Central memory CD8-positive, alpha-beta T cell (primary cell): ENCODE measurements at places on chromosomes 3 and 15.

GRCh38 chr3:12462159-12462947, 21.9 kb upstream of the TSEN2 start:
- H3K27me3 ChIP-seq = no peaks in the 10 kb centered on the region
- no peaks in the 10 kb centered on the region for H3K36me3 ChIP-seq
- H3K4me1 ChIP-seq = peaks cover 6% of the 10 kb centered on the region
- no peak overlapping the region for H3K27ac ChIP-seq
- no peak for DNase-seq
- H3K4me3 ChIP-seq = no peak overlapping the region

- peaks cover 49% of the 10 kb centered on the region for H3K36me3 ChIP-seq
- H3K4me3 ChIP-seq = peak overlapping the region; percentile 51
- H3K4me1 ChIP-seq = peaks cover 72% of the 10 kb centered on the region
- DNase-seq = no peak
These were observed 7.7 kb downstream of the CXCR6 start for GRCh38 chr3:45950686-45951600.

GRCh38 chr15:96182736-96183513, 147.6 kb upstream of the NR2F2 start:
- no peak overlapping the region for H3K4me3 ChIP-seq
- no peaks in the 10 kb centered on the region for H3K4me1 ChIP-seq
- no peak for DNase-seq
- H3K27ac ChIP-seq = no peak overlapping the region
- H3K27me3 ChIP-seq = peaks cover 37% of the 10 kb centered on the region

DNA sequence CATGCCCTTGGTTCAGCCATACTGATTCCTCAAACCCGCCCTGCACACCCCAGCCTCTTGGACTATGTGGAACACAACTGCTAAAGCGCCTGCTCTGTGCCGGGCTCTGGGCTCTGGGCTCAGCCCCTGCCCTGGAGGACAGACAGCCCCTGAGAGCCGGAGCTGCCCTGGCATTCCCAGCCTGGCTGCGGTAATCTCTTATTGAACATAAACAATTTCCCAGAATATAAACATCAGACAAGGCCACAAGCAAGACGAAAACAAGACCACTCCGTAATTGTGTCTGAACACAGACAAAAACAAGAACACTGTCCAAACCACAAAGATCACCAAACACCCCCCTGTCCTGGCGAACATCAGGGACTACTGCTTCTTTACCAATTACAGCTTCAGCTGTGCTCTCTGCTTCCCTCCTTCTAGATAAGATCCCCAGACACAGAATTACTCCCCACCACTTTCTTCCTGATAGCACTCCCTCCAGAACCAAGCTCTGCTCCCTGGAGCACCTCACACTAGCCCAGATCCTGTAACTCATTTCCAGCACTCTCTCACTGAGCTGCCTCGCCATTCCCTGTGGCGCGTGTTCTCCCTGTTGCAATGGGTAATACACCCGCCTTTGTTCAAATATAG, 57.1 kb upstream of the TLE3 start:
- no peak overlapping the region for H3K27ac ChIP-seq
- H3K27me3 ChIP-seq = peaks cover 14% of the 10 kb centered on the region
- DNase-seq = no peak
- no peak overlapping the region for H3K4me3 ChIP-seq

DNA sequence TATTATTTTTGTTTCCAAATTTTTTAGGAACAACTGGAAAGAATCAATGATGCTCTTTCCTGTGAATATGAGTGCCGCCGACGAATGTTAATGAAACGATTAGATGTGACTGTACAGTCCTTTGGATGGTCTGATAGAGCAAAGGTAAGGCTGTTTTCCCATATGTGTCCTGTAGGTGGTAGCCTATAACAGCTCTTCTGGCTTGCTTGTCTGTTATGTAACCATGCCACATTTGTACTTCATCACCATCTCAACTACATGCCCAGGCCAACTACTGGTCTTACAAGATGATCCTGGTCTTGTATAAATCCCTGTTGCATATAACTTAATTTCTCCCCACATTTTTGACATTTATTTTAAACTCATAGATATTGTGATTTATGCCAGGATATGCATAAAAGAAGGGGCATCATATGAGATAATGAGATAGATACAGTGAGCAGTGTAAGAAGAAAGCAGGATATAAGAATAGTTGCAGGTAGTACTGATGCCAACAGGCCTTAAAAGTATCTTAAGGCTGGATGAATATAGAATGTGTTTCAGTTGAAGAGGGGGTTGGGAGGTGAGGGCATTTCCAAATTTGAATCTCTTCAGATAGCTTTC, 20.3 kb downstream of the FAM98B start:
- peak overlapping the region; percentile 68 for H3K27ac ChIP-seq
- DNase-seq = peak; percentile 32
- no peaks in the 10 kb centered on the region for H3K27me3 ChIP-seq
- H3K4me1 ChIP-seq = peaks cover 11% of the 10 kb centered on the region

DNA sequence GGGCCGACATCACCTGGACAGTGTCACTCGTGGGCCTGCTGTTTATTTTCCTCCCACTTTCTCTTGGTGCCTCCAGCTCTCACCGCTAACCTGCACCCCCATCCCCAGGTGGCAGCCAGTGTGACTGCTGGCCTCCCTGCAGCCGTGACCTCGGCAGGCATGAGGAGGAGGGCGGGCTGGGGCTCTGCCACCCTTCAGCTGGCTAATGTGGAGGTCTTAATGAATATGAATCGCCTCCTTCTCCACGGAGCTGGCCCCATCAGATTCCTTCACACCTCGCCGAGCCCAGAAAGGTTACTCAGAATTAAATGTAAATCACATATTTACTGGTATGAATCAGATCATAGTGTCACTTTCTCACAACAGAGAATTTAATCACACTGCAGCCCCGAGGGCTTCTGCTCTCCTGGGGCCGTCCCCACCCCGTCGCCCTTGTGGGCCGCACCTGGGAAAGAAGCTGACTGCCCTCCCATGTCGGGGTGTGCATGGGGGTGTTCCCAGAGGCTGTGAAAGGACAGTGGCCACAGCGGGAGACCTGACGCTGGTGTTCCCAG, 171.1 kb upstream of the TLE3 start:
- no peaks in the 10 kb centered on the region for H3K36me3 ChIP-seq
- peaks cover 31% of the 10 kb centered on the region for H3K27me3 ChIP-seq
- DNase-seq = no peak
- peak overlapping the region; percentile 63 for H3K27ac ChIP-seq

DNA sequence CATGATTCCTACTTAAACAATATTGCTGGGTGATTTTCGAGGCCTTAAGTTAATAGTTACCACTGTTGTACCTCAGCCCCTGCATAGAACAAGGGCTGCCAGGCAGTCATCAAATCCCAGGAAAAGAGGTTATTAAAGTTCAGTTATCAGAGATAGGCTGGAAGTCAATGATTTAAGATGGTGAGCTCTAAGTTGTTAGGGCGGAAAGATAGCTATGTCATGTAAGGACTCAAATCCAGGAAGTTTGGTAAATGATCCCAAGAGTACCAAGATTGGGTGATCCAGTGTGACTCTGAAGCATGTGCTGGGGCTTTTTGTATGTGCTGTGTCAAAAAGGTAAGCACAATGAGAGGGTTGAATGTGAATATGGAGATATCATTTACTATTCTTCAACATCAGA, 287.9 kb downstream of the NLGN1 start:
- no peaks in the 10 kb centered on the region for H3K27me3 ChIP-seq
- no peak overlapping the region for H3K27ac ChIP-seq
- no peaks in the 10 kb centered on the region for H3K36me3 ChIP-seq
- H3K4me1 ChIP-seq = no peaks in the 10 kb centered on the region

GRCh38 chr3:195574497-195575304, 9.0 kb downstream of the APOD start:
- no peak overlapping the region for H3K27ac ChIP-seq
- H3K4me1 ChIP-seq = peaks cover 8% of the 10 kb centered on the region
- H3K36me3 ChIP-seq = no peaks in the 10 kb centered on the region
- H3K27me3 ChIP-seq = no peaks in the 10 kb centered on the region

GRCh38 chr3:171346582-171347300, 113.5 kb downstream of the TNIK start:
- H3K4me3 ChIP-seq = no peak overlapping the region
- no peak for DNase-seq
- peaks cover 62% of the 10 kb centered on the region for H3K4me1 ChIP-seq
- H3K27ac ChIP-seq = peak overlapping the region; percentile 20
- H3K36me3 ChIP-seq = peaks cover 3% of the 10 kb centered on the region
- no peaks in the 10 kb centered on the region for H3K27me3 ChIP-seq

- no peaks in the 10 kb centered on the region for H3K36me3 ChIP-seq
- peaks cover 23% of the 10 kb centered on the region for H3K4me1 ChIP-seq
- no peak overlapping the region for H3K4me3 ChIP-seq
- H3K27me3 ChIP-seq = peaks cover 23% of the 10 kb centered on the region
- no peak overlapping the region for H3K27ac ChIP-seq
These were observed 103.0 kb upstream of the TGFBR2 start for GRCh38 chr3:30503446-30503845.

GRCh38 chr3:134922101-134922500, 127.0 kb downstream of the EPHB1 start:
- H3K4me1 ChIP-seq = no peaks in the 10 kb centered on the region
- DNase-seq = no peak
- H3K36me3 ChIP-seq = peaks cover 2% of the 10 kb centered on the region
- no peaks in the 10 kb centered on the region for H3K27me3 ChIP-seq
- no peak overlapping the region for H3K27ac ChIP-seq
- no peak overlapping the region for H3K4me3 ChIP-seq

DNA sequence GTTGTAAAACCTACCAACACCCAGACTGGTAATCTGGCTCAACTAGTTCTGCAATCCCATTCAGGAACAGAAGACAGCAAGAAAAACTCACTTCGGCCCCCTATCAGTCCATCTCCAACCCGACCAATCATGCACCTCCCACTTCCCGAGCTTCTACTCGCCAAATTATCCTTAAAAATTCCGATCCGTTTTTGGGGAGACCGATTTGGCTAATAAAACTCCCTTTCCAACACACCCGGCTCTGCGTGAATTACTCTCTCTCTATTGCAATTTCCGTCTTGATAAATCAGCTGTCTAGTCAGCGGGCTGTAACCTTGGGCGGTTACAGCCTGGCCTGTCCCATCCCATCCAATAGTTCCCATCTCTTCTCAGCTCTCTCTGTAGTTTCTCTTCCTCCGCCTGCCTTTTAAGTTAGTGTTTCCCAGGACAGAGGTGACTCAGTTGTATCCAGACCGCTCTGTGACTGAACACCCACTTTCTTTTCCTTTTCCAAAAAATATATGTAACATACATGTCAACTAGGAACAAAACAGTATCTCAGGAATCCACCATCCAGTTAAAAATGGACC, 780 bp upstream of the ACAD9 start:
- no peak for DNase-seq
- H3K27me3 ChIP-seq = no peaks in the 10 kb centered on the region
- H3K36me3 ChIP-seq = peaks cover 21% of the 10 kb centered on the region
- H3K4me3 ChIP-seq = peak overlapping the region; percentile 80
- peaks cover 51% of the 10 kb centered on the region for H3K4me1 ChIP-seq
- H3K27ac ChIP-seq = peak overlapping the region; percentile 97

- H3K27ac ChIP-seq = no peak overlapping the region
- H3K4me3 ChIP-seq = no peak overlapping the region
- H3K36me3 ChIP-seq = no peaks in the 10 kb centered on the region
- no peaks in the 10 kb centered on the region for H3K4me1 ChIP-seq
- no peak for DNase-seq
- H3K27me3 ChIP-seq = peaks cover 40% of the 10 kb centered on the region
These were observed 89.8 kb upstream of the FNDC3B start for GRCh38 chr3:171949554-171949953.

GRCh38 chr3:187705164-187705563, 2.8 kb upstream of the RTP2 start:
- DNase-seq = no peak
- no peaks in the 10 kb centered on the region for H3K36me3 ChIP-seq
- H3K27ac ChIP-seq = no peak overlapping the region
- no peaks in the 10 kb centered on the region for H3K27me3 ChIP-seq
- no peak overlapping the region for H3K4me3 ChIP-seq

- no peak overlapping the region for H3K27ac ChIP-seq
- peak; percentile 42 for DNase-seq
- H3K4me1 ChIP-seq = no peaks in the 10 kb centered on the region
These were observed 201.2 kb downstream of the GOLGA6L6 start for GRCh38 chr15:20340331-20340811.

DNA sequence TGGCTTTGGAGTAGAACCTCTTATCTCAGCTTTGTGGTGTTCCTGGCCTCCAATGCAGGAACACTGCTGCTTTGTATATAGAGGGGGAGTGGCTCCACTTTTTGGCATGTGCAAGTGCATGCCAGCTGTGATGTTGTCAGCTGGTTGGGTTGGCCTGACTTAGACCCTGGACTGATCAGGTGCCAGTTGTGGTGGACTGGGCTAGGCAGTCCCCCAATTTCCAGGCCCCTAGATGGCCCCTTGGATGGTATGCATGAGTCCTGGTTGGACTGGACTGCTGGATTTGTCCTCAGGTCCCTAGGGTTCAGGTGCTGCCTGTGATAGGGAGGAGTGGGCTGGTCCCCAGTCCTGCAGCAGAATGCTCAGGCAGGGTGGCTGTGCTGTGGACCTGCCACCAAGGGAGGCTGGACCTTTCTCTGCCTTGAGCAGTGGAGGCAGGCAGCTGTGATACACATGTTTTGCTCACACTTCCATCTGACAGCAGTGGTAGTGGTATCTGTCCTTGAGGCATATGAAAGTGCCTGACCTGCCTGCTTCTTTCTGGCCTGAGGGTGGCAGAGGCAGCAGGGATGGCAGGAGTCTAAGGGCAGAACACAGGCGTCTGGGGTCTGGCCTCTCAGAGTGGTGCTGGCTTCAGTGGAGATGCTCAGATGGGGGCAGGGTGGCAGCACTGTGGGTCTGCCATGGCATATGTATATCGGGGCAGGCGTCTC, 74.8 kb downstream of the STXBP5L start:
- H3K36me3 ChIP-seq = no peaks in the 10 kb centered on the region
- H3K4me3 ChIP-seq = no peak overlapping the region
- no peaks in the 10 kb centered on the region for H3K27me3 ChIP-seq

DNA sequence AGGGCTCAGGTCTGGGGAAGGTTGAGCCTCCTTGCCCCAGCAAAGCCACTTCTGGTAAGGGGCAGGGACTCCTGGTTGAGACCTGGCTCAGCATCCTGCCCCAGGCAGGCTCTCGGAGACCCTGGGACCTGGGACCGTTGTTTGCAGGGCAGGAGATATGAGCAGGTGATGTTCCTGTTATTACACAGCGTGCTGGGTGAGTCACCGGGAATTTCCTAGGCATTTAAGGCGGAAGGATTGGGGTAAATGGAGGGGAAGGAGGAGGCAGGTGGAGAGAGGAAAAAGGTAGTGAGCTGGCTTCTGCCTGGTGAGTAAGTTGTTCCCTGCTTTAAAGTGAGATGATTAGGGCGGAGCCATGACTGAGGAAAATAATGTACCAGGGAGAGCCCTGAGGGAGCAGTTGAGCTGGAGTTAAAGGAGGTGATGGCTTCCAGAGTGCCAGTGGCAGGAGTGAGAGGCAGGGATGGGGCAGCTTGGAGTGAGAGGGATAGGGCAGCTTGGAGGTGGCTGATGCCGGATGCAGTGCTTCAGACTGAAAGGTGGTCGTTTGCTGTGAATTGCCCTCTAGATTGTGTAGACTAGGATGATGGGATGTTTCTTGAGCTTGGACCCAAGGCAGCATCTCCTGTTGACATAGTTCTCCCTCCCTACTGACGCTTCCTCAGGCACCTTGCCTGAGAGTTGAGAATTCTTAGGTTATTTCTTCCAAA, 79.4 kb downstream of the AAGAB start:
- no peak overlapping the region for H3K4me3 ChIP-seq
- DNase-seq = no peak
- peaks cover 31% of the 10 kb centered on the region for H3K36me3 ChIP-seq
- H3K27me3 ChIP-seq = no peaks in the 10 kb centered on the region
- peak overlapping the region; percentile 86 for H3K27ac ChIP-seq

- no peak overlapping the region for H3K4me3 ChIP-seq
- DNase-seq = no peak
- H3K4me1 ChIP-seq = peaks cover 31% of the 10 kb centered on the region
- peaks cover 48% of the 10 kb centered on the region for H3K36me3 ChIP-seq
- no peaks in the 10 kb centered on the region for H3K27me3 ChIP-seq
These were observed 16.0 kb downstream of the CDV3 start for GRCh38 chr3:133589503-133589902.
